Naive B cell (primary cell): ENCODE measurements at places on chromosomes 1 and 21.

- H3K27ac ChIP-seq = no peak overlapping the region
- no peak overlapping the region for H3K4me3 ChIP-seq
- H3K4me1 ChIP-seq = no peaks in the 10 kb centered on the region
- DNase-seq = no peak
Observed at GRCh38 chr21:19228226-19228625, 824.6 kb upstream of the TMPRSS15 start.

DNA sequence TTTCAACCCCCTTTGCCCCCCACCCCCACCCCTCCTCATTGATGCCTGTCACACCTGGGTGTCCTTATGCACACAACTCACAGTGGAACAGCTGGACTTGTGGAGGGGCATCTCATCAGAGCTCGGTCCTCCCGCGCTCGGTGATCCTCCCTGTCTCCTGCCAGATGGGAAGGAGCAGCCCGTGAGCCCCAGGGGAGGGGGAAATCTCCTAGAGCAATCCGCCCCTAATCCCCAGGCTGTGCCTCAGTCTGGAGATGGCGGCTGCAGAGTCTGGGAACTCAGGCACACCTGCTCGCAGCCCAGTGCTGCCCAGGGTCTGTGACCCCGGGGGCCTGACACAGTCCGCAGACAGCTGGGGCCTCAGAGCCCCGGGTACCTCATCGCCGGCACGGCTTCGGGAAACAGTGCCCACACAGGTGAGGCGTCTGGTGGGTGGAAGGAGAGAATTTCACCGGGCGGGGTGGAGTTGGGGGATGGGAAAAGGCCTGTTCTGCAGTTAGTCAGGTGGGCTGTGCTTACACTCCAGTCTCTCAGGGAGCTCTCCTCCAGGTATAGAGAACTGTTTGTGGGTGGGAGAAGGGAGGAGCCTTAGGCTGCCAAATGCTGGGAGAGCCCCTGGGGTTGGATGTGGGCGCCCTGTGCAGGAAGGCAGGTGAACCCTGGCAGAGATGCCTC, 29.3 kb downstream of the TMCC2 start:
- H3K36me3 ChIP-seq = no peaks in the 10 kb centered on the region
- DNase-seq = no peak
- no peak overlapping the region for H3K4me3 ChIP-seq
- H3K27ac ChIP-seq = no peak overlapping the region
- peaks cover 12% of the 10 kb centered on the region for H3K4me1 ChIP-seq

DNA sequence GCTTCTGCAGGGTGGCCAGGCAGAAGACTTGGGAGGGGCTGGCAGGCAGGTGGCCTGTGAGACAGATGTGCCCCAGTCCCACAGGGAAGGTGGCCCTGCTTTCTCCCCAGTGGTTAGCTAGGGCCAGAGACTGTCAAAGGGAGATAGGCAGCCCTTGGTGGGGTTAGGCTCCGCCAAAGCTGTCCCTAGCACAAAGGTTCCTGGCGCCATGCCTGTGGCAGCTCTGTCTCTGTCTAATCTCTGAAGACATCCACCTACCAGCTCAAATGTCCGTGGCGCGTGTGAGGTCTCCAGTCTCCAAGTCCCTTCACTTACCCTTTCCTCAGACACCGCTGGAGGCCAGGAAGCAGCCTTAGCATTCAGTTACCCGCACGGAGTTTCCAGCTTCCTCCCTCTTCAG, 17.7 kb downstream of the TCP10L start:
- no peak overlapping the region for H3K4me3 ChIP-seq
- no peak overlapping the region for H3K27ac ChIP-seq
- peaks cover 11% of the 10 kb centered on the region for H3K4me1 ChIP-seq
- DNase-seq = no peak

DNA sequence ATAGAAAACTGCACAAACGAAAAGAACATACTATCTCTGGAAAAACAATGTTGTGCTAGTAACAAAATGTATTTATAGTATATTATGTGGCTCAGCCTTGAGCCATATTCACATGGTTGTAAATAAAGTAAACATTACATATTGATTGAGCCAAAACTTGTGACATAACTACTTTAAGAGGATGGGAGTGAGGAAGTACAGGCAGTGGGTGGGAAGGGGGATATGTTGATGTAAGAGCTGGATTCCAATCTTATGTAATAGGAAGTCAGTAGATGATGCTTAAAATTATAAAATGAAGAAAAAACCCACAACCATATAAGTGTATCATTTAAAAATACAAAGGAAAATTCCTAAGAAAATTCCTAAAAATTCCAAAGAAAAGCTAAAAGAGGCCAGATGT, 42.7 kb downstream of the RHOU start:
- H3K4me1 ChIP-seq = no peaks in the 10 kb centered on the region
- H3K36me3 ChIP-seq = no peaks in the 10 kb centered on the region
- H3K27me3 ChIP-seq = no peaks in the 10 kb centered on the region
- H3K27ac ChIP-seq = no peak overlapping the region

DNA sequence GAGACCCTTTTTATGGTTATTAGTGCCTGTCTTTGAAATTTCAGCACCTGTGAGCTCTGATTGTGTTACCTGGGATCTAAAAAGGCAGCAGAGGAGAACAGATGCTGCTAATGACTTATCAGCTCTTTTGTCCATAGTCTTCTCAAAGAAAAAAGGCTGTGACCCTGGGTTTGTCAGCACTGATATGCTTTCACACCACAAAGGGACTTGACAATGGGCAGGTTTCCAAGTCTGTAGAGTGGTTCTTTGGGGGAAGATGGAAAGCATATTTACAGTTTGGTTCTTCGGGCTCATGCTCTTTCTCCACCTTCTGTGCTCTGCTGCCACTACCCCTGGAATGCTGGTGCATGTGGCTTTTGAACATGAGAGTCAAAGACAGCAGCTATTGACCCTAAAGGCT, 32.0 kb downstream of the DNAJC6 start:
- no peaks in the 10 kb centered on the region for H3K27me3 ChIP-seq
- no peak for DNase-seq
- no peaks in the 10 kb centered on the region for H3K4me1 ChIP-seq
- no peak overlapping the region for H3K27ac ChIP-seq

DNA sequence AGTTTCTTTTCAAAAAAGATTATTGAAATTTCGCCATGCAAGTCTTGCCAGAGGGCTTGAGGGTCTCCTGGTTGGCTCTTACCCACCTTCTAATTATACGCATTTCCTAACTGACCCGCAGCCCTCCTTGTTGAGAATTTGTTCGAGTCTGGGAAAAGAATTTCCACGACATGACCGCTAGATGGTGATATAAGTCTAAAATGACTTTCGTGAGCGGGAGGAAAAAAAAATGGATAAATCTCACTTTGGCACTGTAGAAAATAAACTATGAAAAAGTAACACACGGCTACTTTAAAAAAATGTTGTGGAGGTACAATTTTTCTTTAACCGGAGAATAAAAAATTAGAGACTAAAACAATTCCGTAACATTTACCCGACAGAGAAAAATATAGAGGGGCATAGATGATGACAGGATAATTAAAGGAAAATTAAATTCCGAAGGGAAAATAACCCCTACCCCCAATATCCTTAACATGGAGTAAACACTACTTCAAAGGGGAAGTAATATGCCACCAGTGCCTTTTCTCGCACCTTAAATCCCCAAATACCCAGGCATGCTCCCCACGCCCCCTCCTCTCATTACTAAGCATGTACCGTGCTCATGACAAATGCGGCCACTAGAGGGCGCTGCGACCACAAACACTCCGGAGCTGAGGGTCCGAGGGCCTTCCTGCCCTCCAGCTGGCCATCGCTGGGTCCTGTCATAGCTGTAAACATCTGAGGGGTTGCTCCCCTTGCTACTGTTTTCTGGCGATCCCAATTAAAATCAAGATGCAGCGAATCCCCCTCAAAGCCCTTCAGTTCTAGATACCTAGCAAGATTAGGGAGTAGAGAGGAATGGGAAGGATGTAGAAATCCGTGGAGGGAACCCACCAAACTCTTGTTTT, 266.9 kb downstream of the ASTN1 start:
- H3K4me3 ChIP-seq = no peak overlapping the region
- no peak overlapping the region for H3K27ac ChIP-seq
- H3K27me3 ChIP-seq = peaks cover 17% of the 10 kb centered on the region

DNA sequence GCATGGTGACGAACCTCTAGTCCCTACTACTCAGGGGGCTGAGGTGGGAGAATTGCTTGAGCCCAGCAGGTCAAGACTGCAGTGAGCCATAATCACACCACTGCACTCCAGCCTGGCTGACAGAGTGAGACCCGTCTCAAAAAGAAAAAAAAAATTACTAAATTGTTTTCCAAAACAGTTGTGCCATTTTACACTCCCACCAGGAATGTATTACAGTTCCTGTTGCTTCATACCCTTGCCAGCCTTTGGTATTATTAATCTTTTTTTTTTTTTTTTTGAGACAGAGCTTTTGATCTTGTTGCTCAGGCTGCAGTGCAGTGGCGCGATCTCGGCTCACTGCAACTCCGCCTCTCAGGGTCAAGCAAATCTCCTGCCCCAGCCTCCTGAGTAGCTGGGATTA, 55.9 kb downstream of the RPS6KA1 start:
- H3K36me3 ChIP-seq = no peaks in the 10 kb centered on the region
- no peak overlapping the region for H3K4me3 ChIP-seq
- H3K27me3 ChIP-seq = no peaks in the 10 kb centered on the region
- DNase-seq = no peak

GRCh38 chr1:98021126-98021525, 100.3 kb upstream of the DPYD start:
- DNase-seq = no peak
- H3K4me1 ChIP-seq = no peaks in the 10 kb centered on the region
- no peak overlapping the region for H3K27ac ChIP-seq
- no peaks in the 10 kb centered on the region for H3K36me3 ChIP-seq
- H3K27me3 ChIP-seq = peaks cover 7% of the 10 kb centered on the region

DNA sequence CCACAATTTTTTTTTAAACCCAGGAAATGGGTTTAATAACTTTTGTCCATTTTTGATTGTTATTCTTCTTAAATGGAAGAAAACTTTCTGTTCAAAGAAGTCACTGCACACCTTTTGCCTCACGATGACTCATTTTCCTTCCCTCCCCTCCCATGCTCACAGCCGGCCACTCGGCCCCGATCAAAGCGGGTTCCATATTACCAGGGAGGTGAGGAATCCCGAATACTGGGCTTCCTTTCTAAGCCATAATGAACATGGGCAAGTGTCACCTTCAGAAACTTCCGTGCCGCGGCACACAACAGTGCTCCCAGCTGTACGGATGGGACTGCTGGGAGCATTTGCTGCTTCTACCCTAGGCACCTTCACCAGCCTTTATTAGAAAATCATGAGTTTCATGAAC, 121.4 kb downstream of the HLCS start:
- peaks cover 12% of the 10 kb centered on the region for H3K36me3 ChIP-seq
- H3K4me3 ChIP-seq = no peak overlapping the region
- H3K27ac ChIP-seq = no peak overlapping the region
- no peaks in the 10 kb centered on the region for H3K27me3 ChIP-seq
- DNase-seq = no peak

DNA sequence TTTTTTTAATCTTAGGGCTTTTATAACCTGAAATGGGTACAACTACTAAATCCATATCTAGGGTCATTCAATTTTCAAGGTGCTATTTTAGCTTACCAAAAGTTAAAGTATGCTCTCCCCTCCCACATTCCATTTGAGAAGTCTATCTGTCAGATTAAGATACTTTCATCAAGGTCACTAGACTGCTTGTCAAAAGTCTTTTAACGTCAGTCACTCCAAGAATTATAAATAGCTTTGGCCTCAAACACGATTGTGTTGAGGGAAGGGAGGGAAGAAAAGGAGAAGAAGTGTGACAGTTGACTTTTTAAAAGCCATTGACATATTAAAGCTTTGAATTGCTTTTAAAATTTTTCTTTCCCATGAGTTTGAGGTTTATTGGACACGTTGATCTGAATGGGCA, 175.8 kb downstream of the PTGER3 start:
- H3K27me3 ChIP-seq = no peaks in the 10 kb centered on the region
- no peak overlapping the region for H3K27ac ChIP-seq
- H3K4me3 ChIP-seq = no peak overlapping the region
- no peak for DNase-seq

DNA sequence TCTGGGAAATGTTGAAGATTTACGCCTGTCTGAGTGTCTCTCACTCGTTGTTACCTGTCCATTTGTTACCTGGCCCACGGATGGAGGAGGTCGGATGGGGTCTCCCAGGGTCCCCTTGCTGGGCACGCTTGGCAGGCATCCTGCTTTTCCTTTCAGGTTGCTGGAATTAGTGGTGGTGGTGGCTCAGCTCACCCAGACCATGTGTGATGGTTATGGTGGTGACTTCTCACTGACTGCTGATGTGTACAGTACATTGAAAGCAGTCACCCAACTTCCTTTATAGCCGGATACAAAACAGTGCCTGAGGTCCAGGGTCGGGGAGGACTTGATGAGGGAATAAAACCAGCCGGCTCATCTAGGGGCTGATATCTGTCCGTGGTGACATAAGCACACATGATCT, 19.5 kb downstream of the MAPKAPK2 start:
- peak overlapping the region; percentile 88 for H3K27ac ChIP-seq
- no peak for DNase-seq
- H3K36me3 ChIP-seq = no peaks in the 10 kb centered on the region

- no peaks in the 10 kb centered on the region for H3K36me3 ChIP-seq
- H3K4me1 ChIP-seq = peaks cover 5% of the 10 kb centered on the region
- DNase-seq = no peak
- H3K27ac ChIP-seq = no peak overlapping the region
- H3K27me3 ChIP-seq = peaks cover 44% of the 10 kb centered on the region
Observed at GRCh38 chr21:41781050-41781410, 14.2 kb upstream of the RIPK4 start.

DNA sequence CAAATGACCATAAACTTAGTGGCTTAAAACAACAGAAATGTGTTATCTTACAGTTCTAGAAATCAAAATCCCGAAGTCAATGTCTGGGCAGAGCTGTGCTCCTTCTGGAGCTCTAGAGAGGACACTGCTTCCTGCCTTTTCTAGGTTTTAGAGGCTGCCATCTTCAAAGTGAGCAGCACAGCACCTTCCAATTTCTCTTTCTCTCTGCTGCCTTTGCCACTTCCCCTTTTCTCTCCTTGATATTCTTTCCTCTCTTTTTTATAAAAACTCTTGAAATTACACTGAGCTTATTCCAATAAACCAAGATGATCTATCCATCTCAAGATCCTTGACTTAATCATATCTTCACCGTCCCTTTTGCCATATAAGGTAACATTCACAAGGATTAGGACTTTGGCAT, 616.9 kb downstream of the PLPP3 start:
- no peak overlapping the region for H3K27ac ChIP-seq
- no peaks in the 10 kb centered on the region for H3K27me3 ChIP-seq
- H3K4me1 ChIP-seq = no peaks in the 10 kb centered on the region
- no peak overlapping the region for H3K4me3 ChIP-seq
- no peaks in the 10 kb centered on the region for H3K36me3 ChIP-seq

DNA sequence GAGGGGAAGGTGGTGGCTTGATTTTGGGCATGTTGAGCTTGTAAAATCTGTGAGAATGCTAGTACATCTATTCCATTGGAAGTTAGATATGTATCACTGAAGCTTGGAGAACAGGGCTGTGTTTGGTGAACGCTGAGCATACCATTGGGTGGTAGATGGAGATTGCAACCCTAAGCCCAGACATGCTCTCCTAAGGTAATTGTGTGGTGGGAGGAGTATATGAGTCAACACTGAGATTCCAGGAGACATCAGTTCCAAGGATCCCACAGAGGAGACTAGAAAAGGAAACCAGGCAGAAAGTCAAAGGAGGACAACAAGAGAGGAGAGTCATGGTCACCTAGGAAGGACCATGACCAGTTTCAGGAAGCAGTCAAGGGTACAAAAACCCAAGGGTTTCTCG, 60.4 kb downstream of the KIF21B start:
- H3K4me1 ChIP-seq = peaks cover 12% of the 10 kb centered on the region
- peaks cover 2% of the 10 kb centered on the region for H3K27me3 ChIP-seq
- H3K27ac ChIP-seq = no peak overlapping the region
- no peak overlapping the region for H3K4me3 ChIP-seq
- no peak for DNase-seq
